ENCODE measurements at places on chromosomes 5 and 9. TPM values are rescaled to one million over a fixed set of nuclear protein-coding genes. Genes with fewer than 3 reads are reported as not detected.

DNA sequence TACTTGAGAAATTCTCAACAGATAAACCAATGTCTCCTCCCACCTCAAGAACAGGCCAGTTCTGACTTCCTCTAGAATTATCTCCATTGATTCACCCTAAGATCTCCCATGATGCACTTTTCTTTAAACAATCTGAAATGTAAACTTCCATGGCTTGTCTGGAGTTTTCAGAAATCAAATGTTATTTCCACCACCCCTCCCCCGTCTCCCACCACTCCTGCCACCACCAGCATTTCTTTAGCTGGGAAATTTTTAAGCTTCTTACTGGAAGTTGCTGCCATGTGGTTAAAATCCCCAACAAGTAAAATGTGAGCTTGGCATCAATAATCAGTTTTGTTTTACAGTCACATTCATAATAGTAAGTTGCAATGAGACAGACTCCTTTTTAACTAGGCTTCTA lies 32.8 kb upstream of the BASP1 start:
- DNase-seq: no peak

- DNase-seq: no peak
Measured at GRCh38 chr9:20022410-20022809, 233.6 kb upstream of the SLC24A2 start.

- no peak for DNase-seq
Measured at GRCh38 chr5:142056816-142057696, 44.2 kb upstream of the GNPDA1 start.

DNA sequence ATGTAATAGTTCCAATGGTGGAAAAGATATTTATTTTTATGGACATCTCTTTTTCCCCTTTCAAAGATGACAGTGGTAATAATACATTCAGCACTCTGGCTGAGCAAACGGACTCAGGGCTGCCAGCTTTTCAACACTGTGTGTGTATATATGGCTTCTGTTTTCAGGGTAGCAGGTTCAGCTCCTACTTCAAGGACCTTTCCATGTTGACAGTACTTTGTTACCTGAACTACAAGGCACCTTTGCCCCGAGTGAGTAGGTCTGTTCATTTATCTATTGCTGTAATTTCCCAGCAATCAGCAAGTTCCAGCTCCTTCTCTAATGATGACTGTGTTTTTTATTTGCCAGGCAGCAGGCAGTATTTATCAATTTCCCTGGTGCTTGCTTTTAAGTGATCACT lies 387.4 kb upstream of the KIF2A start:
- DNase-seq: no peak

DNA sequence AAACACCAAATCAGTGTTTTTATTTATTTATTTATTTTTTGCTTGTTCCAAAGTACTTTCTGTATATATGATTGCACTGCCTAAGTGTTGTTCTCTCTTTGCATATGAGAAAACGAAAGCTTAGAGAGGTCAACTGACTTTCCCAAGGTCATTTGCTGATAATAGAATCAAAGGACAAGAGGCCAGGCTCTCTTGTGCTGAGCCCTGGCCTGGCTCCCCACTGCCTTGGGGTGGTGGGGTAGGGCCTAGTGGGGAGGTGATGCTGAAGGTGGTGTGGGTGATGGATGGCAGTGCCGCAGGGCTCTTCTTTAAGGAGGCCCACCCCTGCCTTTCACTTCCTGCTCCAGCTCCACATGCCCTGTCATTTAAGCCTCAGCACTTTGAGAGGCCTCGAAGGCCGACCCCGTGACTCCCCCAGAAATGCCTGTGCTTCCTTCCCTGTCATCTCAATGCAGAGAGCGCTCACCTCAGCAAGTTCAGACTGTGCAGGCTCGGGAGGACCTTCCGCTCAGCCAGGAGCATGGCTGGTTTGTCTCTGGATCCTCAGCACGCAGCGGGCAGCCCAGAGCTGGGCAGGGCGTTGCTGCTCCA lies 59.5 kb downstream of the SMIM23 start:
- no peak for DNase-seq

- no peak for DNase-seq
Measured at GRCh38 chr5:96781031-96781971, 26.4 kb downstream of the ERAP1 start.

DNA sequence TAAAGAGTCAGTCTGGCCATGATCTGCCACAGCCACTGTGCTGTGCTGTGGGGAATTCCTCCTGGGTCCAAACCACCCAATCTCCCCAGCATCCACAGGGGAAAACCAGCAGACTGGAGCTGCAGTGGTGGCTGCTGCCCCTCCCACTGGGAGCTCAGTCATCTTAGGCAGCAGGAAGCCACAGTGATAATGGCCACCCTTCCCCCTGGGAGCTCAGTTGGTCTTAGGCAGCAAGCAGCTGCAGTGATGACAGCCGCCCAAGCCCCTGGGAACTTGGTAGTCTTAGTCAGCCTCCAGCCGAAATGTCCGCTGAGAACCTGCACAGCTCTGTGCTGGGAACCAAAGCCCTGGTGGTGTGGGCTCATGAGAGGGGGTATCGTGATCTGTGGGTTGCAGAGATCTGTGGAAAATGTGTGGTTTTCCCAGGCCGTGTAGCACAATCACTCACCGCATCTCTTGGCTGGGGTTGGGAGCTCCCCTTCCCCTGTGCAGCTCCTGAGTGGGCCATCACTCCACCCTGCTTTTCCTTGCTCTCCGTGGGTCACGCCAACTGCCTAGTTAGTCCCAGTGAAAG lies 38.4 kb upstream of the SMIM15 start:
- DNase-seq: no peak

DNA sequence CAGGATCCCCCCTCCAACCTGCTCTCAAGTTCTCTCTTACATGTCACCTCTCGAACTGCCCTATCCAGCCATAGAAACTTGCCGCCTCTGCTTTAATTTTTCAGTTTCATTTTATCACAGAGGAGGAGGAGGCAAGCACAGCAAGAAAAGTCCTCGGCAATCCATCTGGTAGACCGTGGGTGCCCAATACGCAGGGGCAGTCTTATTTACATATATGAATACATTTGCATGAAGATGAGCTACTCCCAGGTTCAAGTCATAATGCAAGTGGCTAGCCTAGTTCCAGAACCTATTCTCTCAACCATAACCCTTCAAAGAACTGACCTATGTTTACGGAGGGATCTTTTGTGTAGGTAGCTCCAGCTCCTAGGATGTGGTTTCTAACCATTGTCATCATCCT lies 223.2 kb upstream of the PANK3 start:
- no peak for DNase-seq

- peak; percentile 56 for DNase-seq
Measured at GRCh38 chr9:94870793-94871558, 144.5 kb downstream of the AOPEP start.

DNA sequence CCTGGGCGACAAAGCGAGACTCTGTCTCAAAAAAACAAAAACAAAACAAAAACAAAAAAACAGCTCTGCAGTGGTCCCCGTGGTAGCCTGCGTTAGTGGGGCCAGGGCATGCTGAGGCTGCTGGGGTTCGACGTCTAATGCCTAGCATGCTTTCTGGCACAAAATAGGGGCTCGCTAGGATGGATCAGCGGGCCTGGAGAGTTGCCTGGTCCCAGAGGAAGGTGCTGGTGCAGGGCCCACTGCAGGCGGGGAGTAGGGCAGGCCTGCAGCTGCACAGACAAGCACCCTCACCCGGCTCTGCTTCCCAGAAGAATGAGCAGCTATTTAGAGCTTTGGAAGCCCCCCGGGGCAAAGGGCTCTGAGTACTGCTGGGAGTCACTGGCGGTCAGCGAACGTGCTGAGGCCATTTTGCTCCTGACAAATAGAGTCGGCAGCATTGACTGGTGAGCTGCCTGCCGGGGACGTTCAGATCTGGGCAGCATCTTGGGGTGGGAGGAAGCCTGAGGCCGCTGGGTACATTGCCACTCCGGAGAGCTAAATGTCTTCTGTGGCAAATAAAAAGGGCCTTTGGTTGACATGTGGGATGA lies 126.7 kb downstream of the OLFM1 start:
- no peak for DNase-seq

DNA sequence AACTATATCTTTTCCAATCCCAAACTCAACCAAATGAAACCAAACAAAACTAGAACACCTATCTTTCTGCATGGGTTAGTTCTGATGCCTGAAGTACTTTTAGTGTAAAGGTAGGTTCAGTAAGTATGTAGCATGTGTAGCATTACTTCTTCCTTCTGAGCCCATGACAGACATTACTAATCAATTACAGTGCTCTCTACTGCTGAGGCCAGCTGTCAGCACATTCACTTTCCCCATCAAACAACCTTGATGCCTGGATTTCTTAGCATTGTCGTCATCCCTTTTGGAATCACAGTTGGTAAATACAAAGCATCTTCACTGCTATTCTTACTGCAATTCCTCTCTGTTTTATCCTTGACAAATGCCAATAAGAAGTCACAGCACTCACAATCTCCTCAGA lies 103.2 kb downstream of the PTTG1 start:
- DNase-seq: no peak

DNA sequence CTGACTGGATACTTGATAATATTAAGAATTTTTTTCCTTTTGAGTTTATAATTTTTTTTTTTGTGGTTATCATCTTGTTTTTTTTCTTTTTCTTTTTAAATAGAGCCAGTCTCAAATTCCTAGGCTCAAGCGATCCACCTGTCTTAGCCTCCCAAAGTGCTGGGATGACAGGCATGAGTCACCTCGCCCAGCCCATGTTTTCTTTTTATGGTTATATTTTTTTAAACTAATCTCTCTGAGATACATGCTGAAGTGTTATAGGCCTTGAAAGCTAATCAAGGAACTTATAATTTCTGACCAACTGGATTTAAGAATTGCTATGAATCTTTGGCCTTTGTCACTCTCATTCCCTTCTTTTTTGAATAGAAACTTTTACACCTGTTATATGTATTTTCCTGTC lies 6.8 kb upstream of the AMACR start:
- DNase-seq: no peak

GRCh38 chr5:141882594-141883183 lies 4.5 kb upstream of the PCDH1 start:
- peak; percentile 3 for DNase-seq

DNA sequence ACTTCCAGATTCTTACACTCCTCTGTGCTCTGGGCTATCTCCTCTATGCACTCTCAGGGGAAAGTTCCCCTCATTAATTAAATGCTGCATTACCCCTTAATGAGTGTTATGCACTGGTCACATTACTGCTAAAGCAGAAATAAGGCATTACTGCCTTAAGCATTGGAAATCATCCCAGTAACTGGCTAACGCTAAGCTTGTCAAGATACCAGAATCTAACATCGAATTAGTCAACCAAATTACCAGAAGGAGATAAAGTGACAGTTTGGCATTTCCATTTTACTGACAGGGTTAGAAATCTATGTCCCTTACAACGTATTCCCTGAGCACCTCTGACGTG lies 69.5 kb upstream of the FAM169A start:
- no peak for DNase-seq

- peak; percentile 68 for DNase-seq
Measured at GRCh38 chr9:7150153-7150890, 392.5 kb downstream of the KDM4C start.

DNA sequence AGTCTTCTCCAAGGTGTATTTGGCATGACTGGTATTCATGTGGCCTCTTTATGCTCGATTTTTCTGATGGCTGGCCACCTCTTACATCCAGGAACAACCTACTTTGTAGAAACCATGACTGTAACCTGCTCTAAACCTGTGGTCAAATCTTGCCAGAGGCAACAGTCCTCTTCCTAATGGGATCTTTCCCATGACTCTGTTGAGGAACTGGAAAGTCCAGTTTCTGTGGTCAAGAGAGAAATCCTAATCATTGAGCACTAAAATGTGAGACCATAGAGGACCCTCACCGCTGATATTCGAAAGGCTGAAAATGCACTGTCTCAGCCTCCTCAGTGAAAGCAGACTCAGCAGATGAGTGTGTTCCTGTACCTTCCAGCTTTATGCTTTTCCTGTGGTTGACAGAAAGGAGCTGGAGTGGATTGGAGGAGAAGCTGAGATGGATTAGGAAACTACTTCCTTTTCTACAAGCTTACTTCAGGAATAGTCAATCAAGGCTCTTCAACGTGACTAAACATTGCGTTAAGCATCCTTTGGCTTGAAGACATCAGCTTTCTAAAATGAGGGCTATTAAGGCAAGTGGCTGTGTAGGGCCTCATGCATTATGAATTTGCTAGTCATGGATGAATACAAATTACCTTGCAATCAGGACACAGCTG lies 69.7 kb upstream of the DAPK1 start:
- DNase-seq: no peak

DNA sequence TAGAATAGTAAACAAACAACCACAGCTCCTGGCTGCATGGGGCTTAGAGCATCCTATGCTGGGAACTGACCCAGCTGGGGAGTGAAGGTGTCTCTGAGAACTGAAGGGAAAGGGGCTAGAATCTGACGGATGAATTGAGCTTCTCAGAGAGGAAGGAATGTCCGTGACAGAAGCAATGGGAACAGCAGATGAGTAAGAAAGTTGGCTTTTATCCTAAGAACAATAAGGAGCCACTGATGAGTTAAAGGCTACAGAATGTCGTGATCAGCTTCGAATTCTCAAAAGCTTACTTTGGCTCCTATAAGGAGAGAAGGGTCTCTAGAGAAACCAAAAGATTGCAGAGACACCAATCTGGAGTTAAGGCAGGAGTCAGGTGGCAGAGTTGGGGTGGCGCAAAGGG lies 52.6 kb downstream of the EBF1 start:
- DNase-seq: no peak

DNA sequence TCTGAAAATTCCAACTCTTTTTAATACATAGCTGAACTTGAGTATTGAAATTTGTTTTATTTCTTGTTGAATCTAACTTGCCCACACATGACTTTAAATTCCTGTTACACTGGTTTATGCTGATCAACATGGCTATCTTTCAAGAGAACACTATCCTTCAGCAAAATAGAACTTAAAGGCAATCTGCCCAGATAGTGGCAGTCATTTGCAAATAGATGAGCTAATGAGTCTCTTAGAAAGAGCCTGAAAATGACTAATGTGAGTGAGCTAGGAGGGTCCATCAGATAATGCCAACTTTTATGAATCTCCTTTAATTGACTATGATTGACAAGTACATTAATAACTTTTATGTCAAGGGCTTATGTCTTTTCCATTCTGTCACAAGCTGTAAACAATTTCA lies 1360.8 kb upstream of the C9orf72 start:
- DNase-seq: no peak

DNA sequence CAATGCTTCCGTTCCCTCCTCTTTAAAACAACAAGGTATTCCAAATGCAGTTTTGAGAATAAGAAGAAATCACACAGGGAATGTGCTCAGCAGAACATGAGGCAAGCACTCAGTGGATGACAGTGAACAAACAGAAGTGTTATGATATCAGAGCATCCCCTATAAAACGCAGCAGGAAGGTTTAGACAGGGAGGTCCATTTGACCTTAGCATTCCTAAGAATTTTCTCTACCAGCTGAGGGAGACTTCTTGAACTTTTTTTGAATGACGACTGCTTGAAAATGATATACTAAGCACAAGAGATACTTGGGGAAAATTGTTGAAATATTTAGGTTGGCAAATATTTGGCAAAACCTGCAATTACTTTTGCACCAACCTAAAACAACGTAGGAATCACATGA lies 3.9 kb downstream of the AMACR start:
- no peak for DNase-seq

- DNase-seq: no peak
Measured at GRCh38 chr9:34957492-34958410, at the start of gene PHF24. PHF24 (plus strand) TSS chr9:34958285; CDS start chr9:34971299, 13,014 bp downstream.

SLC45A2 gene
- total RNA-seq: 0.19 TPM

LCN9 gene
- not detected for total RNA-seq

ANKRD20A1 gene
- total RNA-seq: 0.64 TPM

SAXO1 gene
- total RNA-seq: not detected

IFNA21 gene
- total RNA-seq: not detected

NSMF gene
- 60.3 TPM for total RNA-seq

DOLPP1 gene
- total RNA-seq: 19.6 TPM
